ENCODE measurements at places on chromosomes 1 and 21.

- no peak for DNase-seq
Observed at GRCh38 chr21:45001134-45002095, 61.6 kb downstream of the SLX9 start.

DNA sequence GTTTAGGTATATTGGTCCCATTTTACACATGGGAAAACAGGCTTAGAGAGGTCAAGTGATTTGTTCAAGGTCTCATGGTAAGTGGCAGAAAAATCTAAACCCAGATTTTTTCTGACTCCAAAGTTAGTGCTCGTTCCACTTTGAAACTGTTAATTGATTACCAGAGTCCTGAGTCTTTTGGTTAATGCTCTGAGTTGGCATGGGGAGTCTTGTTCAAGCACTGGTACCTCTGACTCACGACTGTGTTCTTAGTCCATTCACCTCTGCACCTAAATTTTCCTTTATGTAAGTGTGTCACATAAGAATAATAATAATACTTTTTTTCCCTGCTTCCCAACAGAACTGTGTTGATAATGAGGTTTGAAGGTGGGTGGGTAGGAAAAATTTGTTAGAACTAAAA lies 59.3 kb downstream of the VANGL2 start:
- DNase-seq: no peak

DNA sequence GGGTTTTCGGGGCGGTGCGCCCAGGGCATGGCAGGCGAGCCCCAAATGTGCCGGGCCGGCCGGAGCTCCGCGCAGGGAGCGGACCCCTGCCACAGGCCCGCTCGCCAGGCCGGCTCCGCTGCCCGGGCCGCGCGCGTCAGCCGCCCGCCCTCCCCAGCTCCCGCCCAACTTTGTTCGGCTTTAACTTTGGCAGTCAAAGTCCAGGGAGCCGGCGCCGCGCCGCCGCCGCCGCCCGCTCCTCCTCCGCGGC lies 488 bp downstream of the SLC35D1 start:
- no peak for DNase-seq

DNA sequence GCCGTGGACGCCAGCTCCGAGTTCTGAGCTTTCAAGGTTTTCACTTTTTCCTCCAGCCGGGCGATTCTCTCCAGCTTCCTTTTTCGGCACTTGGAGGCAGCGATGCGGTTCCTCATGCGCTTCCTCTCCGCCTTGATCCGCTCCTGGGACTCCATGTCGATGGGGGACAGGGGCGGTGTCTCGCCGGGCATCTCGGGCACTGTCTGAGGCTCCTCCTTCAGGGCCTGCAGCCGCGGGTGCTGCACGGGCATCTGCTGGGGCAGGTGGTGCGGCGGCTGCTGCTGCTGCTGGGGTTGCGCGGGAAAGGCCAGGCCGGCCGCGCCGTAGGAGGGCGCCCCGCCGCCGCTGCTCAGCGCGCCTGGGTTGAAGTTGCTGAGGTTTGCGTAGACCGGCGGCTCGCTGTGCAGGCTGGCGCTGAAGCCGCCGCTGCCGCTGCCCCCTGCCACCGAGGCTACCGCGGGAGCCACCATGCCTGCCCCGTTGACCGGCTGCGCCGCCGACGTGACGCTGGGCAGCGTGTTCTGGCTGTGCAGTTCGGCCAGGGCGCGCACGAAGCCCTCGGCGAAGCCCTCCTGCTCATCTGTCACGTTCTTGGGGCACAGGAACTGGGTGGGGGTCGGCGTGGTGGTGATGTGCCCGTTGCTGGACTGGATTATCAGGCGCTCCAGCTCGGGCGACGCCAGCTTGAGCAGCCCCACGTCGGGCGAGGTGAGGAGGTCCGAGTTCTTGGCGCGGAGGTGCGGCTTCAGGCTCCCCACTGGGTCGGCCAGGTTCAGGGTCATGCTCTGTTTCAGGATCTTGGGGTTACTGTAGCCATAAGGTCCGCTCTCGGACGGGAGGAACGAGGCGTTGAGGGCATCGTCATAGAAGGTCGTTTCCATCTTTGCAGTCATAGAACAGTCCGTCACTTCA lies 1.4 kb downstream of the JUN start:
- peak; percentile 65 for DNase-seq
